ENCODE measurements at places on chromosomes 11 and 22. TPM values are rescaled to one million over a fixed set of nuclear protein-coding genes. Genes with fewer than 3 reads are reported as not detected.
A peak's percentile ranks its signal among the peaks of the same experiment; 100 is the strongest.

The TMEM191C gene
- 1.7 TPM for total RNA-seq

The KLHL35 gene
- total RNA-seq, result 0.77 TPM

The KCNK7 gene
- not detected for total RNA-seq

The PIH1D2 gene
- total RNA-seq, result 0.67 TPM

- H3K4me3 ChIP-seq, result no peak overlapping the region
- H3K36me3 ChIP-seq, result no peaks in the 10 kb centered on the region
- H3K27me3 ChIP-seq, result peaks cover 2% of the 10 kb centered on the region
- DNase-seq, result no peak
- no peak overlapping the region for H3K27ac ChIP-seq
Measured at GRCh38 chr11:102868339-102868738, 6.4 kb downstream of the MMP12 start.

DNA sequence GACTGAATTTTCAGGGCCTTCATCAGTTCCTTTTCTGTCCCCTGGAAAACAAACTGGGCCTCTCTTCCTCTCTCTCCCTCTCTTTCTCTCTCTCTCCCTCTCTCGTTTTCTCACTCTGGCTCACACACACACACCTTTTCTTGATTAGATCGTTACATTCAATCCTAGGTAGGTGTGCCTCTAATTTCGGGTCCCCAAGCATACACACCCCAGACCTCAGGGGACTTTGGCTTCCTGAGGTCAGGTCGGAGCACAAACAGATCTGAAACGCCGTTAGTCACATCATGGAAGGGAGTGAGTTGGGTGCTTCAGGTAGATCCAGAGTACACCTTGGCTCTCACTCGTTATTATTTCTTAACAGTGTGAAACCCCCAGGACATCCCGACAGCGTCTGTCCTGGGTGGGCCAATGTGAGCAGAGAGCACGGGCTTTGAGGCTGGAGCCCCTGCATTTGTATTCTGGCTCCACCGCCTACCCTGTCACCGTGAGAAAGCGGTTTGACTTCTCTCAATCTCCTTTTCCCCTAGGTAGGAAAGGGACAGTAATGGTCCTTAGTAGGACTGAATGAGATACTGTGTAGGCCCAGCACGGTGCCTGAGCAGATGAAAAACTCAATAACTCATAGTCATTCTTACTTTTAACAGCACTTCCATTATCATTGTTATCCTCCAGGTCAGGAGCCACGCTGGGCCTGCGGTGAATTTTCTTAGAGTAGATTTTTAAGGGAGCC, 37.3 kb upstream of the POU2AF1 start:
- H3K4me1 ChIP-seq, result peaks cover 48% of the 10 kb centered on the region
- no peak for DNase-seq
- H3K4me3 ChIP-seq, result no peak overlapping the region
- no peaks in the 10 kb centered on the region for H3K36me3 ChIP-seq
- no peaks in the 10 kb centered on the region for H3K27me3 ChIP-seq

DNA sequence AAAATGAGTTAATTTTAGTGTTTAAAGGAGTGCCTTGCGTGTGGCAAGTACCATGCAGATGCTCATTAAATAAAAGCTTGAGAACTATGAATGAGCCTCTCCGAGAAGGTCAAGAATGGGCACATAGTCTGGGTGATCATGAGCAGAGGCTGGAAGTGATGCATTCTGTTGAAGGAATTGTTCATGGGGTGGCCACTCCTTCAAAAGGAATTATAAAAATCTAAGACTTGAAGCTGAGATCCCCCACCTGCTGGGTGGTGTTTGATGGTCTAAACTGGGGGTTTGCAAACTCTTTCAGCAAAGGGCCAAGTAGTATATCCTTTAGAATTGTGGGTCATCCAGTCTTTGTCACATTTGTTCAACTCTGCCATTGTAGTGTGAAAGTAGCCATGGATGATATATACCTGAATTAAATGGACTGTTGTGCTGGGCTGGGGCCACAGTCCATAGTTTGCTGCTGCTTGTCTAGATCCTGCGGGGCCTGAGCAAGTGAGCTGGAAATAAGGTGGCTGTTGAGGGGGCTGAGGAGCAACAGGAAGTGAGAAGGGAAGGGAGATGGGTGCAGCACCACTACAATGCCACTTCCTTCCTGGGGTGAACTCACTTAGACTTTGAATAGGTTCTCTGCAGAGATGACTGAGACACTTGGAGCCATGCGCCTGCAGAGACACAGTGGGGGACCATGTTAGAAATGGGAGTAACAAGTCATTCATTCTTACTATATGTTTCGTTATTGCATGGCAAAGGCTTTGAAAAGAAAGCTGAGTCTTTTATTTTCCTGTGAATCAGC, 179.0 kb downstream of the SNX19 start:
- peaks cover 1% of the 10 kb centered on the region for H3K36me3 ChIP-seq
- no peak for DNase-seq
- no peak overlapping the region for H3K4me3 ChIP-seq
- H3K4me1 ChIP-seq, result peaks cover 6% of the 10 kb centered on the region
- H3K27me3 ChIP-seq, result no peaks in the 10 kb centered on the region

DNA sequence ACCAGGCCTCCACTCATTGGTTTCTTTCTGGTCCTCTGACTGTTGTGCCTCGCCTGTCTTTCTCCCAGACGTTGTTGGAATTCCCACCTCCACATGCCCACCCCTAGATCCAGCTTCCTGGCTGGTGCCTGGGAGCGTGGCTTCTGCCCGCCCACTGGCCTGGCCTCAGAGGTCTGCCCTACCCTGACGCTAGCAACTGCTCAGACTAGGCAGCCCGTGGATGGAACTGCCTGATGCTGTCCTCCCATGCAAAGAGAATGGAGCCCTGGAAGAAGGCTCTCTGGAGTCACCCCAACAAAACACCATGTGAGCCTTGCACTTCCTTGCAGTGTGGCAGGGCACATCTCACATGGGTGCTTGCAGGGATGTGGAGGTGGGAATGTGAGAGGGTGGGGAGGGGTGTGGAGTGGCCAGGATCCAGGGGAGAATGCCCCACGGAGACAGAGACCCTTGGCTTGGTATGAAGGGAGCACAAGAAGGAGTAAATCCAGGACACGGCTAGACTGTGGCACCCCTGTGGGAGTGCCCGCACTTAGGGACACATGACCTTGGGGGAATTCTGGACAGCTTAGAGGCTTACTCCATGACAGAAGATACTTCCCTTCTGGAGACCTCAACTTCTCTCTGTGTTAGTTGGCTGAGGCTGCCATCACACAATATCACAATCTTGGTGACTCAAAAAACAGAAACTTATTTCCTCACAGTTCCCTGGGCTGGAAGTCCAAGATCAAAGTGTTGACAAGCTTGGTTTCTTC, 22.5 kb upstream of the ADA2 start:
- H3K36me3 ChIP-seq, result no peaks in the 10 kb centered on the region
- no peak for DNase-seq
- no peak overlapping the region for H3K4me3 ChIP-seq
- peaks cover 12% of the 10 kb centered on the region for H3K4me1 ChIP-seq
- H3K27ac ChIP-seq, result no peak overlapping the region
- no peaks in the 10 kb centered on the region for H3K27me3 ChIP-seq

DNA sequence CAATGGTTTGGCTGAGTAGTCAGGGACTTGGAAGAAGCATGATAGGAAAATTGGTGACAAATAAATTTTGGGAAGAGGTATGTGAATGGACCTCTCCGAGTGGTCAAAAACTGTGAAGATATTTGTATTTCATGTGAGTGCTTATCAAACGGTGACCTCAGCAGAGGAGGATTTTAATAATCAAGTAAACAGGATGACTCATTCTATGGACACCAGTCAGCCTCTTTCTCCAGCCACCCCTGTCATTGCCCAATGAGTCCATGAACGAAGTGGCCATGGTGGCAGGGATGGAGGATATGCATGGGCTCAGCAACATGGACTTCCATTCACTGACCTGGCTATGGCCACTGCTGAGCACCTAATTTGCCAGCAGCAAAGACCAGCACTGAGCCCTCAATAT, 21.2 kb downstream of the MS4A4E start:
- no peak overlapping the region for H3K27ac ChIP-seq
- DNase-seq, result no peak
- H3K4me3 ChIP-seq, result no peak overlapping the region
- no peaks in the 10 kb centered on the region for H3K4me1 ChIP-seq
- no peaks in the 10 kb centered on the region for H3K36me3 ChIP-seq
- peaks cover 9% of the 10 kb centered on the region for H3K27me3 ChIP-seq

DNA sequence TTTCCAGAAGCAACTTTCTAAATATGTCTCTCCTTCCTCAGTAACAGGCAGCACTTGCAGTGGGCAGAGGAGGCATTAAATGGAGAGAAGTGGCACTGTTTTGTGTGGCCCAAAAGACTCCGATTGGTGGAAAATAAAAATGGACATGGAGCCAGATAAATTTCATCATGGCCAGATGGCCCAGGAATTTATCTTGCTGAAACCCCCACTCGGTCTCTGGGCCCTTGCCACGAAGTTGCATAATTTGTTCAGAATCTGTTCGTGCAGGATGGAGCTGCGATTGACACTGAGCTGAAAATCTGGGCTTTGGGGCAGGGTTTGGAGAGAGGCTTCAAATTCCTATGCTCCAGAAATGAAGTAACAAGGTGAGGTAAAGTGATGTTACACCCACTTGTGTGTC, 65.5 kb downstream of the C11orf91 start:
- no peak overlapping the region for H3K27ac ChIP-seq
- no peaks in the 10 kb centered on the region for H3K36me3 ChIP-seq
- no peak overlapping the region for H3K4me3 ChIP-seq
- DNase-seq, result no peak

- DNase-seq, result no peak
- no peak overlapping the region for H3K27ac ChIP-seq
- peaks cover 26% of the 10 kb centered on the region for H3K4me1 ChIP-seq
- H3K36me3 ChIP-seq, result peaks cover 16% of the 10 kb centered on the region
- H3K4me3 ChIP-seq, result no peak overlapping the region
Measured at GRCh38 chr11:17156283-17156682, 51.5 kb downstream of the PIK3C2A start.

GRCh38 chr11:69297787-69298266, 3.9 kb downstream of the MYEOV start:
- H3K27ac ChIP-seq, result peak overlapping the region; percentile 62
- H3K36me3 ChIP-seq, result no peaks in the 10 kb centered on the region
- no peaks in the 10 kb centered on the region for H3K27me3 ChIP-seq
- DNase-seq, result peak; percentile 74
- peak overlapping the region; percentile 7 for H3K4me3 ChIP-seq

DNA sequence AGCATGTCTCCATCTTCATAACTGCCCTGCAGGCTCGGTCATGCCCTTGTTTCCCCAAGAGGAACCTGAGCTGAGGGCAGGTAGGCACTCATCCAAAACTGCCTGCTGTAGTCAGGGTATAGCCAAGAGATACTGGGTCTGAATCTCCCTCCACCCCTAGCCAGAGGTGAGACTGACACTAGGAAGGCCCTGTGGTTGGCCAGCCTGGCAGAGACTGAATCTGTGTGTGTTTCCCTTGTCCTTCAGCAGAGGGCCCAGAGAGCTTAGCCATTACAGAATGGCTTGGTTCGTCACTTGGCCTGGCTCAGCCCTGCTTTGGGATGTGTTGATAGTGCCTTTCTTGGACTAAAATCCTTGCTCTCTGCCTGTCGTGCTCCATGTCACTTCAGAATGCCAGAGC, 79.3 kb upstream of the SUSD2 start:
- no peak overlapping the region for H3K4me3 ChIP-seq
- peaks cover 20% of the 10 kb centered on the region for H3K4me1 ChIP-seq

DNA sequence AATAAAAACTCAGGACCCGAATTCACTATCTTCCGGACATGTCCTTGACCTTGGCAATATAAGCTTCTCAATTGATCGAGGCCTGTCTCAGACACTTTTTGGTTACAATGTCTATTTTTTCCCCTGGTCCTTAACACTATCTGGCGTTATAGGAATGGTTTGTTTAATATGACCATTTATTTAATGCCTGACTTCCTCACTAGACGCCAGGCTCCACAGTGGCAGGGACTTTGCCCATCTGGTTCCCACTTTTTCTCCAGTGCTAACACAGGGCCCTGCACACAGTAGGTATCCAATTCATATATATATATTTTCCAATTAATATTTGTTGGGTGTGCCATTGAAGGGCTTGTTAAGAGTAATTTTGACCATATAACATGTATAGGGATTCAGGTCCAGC, 7.9 kb upstream of the CBX6 start:
- H3K4me3 ChIP-seq, result no peak overlapping the region
- H3K27me3 ChIP-seq, result no peaks in the 10 kb centered on the region
- H3K36me3 ChIP-seq, result no peaks in the 10 kb centered on the region
- DNase-seq, result no peak

- no peak for DNase-seq
- H3K36me3 ChIP-seq, result peaks cover 20% of the 10 kb centered on the region
- H3K27me3 ChIP-seq, result no peaks in the 10 kb centered on the region
- H3K4me1 ChIP-seq, result peaks cover 31% of the 10 kb centered on the region
- H3K27ac ChIP-seq, result peak overlapping the region; percentile 70
Measured at GRCh38 chr11:65445604-65446445, 23.2 kb downstream of the NEAT1 start.

GRCh38 chr11:103596315-103596714, 440.1 kb upstream of the DDI1 start:
- H3K27ac ChIP-seq, result no peak overlapping the region
- H3K4me3 ChIP-seq, result no peak overlapping the region
- no peaks in the 10 kb centered on the region for H3K36me3 ChIP-seq

DNA sequence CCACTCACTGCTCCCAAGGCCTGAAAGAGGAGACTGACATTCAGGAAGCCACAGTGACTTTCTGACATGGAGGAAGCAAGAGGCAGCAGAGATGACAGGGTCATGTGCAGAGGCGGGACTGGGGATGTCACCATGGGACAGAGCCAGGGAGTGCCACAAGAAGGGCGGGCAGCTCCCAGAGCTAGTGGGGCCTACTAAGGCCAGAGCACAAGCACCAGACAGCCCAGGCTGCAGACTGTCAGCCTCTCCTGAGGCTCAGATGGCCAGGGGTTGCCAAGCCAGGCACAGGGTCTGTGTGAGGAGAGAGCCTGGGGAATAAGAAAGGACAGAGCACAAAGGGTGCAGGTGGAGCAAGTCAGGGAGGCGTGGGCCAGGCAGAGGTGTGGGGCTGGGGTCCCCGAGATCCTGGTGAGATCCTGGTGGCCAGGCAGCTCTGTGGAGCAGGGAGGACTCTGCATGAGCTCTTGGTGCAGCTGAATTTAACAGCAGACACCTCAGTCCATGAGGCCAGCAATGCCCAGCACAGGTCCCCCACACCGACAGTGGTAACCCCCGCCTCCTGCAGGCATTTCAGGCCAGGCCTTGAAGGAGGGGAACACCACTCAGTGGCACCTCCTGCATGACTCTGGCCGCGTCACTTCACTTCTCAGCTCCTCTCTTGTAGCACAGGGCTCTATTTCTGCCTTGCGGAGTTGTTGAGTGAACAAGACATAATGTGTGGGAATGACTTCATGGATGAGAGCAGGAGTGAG, 52.3 kb downstream of the SGSM3 start:
- H3K27me3 ChIP-seq, result no peaks in the 10 kb centered on the region
- H3K4me1 ChIP-seq, result peaks cover 11% of the 10 kb centered on the region
- H3K27ac ChIP-seq, result peak overlapping the region; percentile 56
- H3K4me3 ChIP-seq, result no peak overlapping the region
- H3K36me3 ChIP-seq, result peaks cover 25% of the 10 kb centered on the region
- no peak for DNase-seq

DNA sequence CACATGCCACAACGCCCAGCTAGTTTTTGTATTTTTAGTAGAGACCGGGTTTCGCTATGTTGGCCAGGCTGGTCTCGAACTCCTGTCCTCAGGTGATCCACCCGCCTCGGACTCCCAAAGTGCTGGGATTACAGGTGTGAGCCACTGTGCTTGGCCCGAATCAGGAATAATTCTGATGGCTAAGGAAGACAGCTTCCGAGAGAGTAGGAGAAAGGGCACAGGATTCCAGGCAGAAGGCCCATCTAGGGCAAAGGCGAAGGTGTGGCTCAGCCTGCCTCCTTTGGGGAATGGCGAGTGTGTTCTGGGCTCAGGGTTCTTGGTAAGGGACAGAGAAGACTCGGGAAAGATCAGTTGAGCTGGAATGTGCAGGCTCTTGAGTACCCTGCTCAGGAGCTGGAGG, 1.6 kb upstream of the SYCE3 start:
- DNase-seq, result no peak

Measured in activated CD8-positive, alpha-beta T cell treated with anti-CD3 and anti-CD28 coated beads for 36 hours (primary cell).